AG04449 (cell line): ENCODE measurements at places on chromosomes 4 and X.

DNA sequence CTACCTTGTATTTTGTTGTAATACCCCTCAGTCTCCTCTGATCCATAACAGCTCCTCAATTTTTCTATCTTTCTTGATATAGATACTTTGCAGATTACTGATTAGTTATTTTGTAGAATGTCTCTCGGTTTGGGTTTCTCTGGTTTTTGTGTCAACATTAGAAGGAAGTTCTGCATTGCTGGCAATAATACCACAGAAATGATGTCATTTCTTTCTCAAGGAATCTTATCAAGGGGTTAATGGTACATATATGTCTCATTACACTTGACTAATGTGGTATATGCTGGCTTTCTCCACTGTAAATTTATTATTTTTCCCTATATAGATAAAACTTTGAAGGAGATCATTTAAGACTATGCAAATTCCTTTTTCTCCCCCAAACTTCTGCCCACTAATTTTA lies 183.6 kb upstream of the DKK2 start:
- DNase-seq = no peak

GRCh38 chr4:186775902-186776301 lies 52.2 kb upstream of the FAT1 start:
- no peak for DNase-seq

DNA sequence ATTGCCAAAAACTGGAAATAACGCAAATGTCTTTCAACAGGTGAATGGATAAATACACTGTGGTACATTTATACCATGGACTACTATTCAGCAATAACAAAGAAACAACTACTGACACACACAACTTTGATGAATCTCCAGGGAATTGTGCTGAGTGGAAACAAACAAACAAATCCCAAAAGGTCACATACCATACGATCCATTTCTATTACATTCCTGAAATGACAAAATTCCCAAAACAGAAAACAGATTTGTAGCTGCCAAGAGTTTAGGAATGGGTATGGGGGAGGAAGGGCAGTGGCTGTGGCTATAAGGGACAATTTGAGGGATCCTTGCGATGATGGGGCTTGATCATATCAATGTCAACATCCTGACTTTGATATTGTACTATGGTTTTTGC lies 2.5 kb downstream of the ZNF182 start:
- no peak for DNase-seq

GRCh38 chrX:47498411-47498810 lies 15.4 kb upstream of the ZNF41 start:
- no peak for DNase-seq

GRCh38 chr4:100985576-100985975 lies 361.8 kb downstream of the PPP3CA start:
- DNase-seq = no peak

- DNase-seq = no peak
Observed at GRCh38 chr4:23365871-23366556, 523.8 kb downstream of the PPARGC1A start.

GRCh38 chrX:10022580-10023245 lies 55.6 kb downstream of the CLDN34 start:
- no peak for DNase-seq

DNA sequence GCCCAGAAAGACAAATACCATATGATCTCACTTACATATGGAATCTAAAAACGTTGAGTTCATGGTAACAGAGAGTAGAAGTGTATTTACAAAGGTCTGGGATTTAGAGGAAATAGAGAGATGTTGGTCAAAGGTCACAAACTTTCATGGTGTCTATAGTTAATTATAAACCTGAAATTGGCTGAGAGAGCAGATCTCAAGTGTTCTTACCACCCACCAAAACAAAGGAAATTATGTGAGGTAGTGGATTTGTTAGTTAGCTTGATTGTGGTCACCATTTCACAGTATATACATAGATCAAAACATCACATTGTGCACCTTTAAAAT lies 186.8 kb downstream of the NWD2 start:
- DNase-seq = no peak

DNA sequence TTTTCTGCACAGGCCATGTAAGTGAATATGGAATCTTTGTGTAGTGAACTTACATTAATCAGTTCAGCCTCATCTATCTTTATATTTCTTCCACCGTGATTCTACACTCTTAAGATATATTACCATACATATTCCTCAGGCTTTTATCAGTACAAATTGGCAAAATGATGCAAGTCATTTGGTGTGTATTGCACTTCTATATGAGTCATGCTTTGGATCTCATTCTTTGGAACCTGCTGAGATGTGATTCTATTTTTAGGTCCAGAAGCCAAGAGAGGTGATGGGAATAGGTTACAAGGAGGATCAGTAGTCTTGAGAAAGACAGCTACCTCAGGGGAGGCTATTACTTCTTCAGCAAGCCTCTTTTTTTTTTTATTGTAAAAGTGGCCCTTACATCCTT lies 204.4 kb downstream of the ZNF330 start:
- peak; percentile 73 for DNase-seq

DNA sequence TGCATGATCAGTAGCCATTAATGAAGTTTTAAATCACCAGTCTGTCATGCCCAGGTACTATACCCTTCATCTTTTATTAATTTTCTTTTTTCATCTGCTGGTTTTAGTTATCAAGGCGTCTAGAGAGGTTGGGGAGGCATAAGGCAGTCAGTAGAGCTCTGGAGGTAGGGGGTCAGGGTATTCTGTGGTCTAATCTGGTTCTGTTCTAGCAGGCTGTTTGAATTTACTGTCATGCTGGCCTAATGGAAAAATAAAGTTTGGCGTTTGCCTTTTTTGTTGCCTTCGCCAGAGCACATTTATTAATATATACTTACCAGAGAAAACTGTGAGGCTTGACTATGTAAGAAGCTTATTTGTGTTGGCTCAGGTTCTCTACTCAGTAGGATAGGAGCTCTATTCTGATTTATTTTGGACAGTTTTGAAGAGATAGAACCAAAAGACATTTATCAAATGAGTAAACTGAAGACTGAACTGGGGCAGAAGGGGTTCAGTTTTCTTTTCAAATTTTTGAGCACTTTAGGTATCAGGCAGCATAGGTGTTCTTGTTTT lies 46.9 kb downstream of the TMEM131L start:
- DNase-seq = no peak

DNA sequence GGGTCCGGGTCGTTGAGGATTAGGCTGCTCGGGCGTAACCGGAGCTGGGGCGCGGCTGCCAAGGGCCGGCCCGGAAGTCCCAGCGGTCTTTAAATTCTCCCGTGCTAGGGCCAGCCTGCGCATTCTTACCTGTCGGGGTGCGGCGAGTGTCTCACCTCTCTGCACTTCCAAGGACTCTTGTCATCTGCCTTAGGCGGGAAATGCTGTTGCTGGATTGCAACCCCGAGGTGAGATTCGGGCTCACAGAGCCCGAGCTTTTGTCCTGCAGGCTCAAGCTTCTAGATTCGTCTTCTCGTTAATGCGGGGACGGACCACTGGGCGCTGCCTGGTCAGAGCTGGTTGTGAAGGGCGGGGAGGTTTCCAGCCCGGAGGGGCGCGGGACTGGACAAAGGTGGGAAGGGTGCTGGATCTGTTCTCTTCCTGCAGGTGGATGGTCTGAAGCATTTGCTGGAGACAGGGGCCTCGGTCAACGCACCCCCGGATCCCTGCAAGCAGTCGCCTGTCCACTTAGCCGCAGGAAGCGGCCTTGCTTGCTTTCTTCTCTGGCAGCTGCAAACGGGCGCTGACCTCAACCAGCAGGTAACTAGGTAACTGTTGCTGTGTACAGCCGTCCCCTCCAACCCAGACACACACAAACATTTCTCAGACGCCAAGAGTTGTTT lies at the start of gene ANKRD37:
ANKRD37 (plus strand) TSS at position 118 of the 662 bp plus-strand sequence; CDS start at position 201, 83 bp downstream.
- DNase-seq = no peak
